Stimulated activated CD4-positive, alpha-beta T cell treated with anti-CD3 and anti-CD28 coated beads, Interleukin-1b, Interleukin-23, amount 100 ng/mL, for 1 hour (primary cell): ENCODE measurements at places on chromosomes 7 and 10.

DNA sequence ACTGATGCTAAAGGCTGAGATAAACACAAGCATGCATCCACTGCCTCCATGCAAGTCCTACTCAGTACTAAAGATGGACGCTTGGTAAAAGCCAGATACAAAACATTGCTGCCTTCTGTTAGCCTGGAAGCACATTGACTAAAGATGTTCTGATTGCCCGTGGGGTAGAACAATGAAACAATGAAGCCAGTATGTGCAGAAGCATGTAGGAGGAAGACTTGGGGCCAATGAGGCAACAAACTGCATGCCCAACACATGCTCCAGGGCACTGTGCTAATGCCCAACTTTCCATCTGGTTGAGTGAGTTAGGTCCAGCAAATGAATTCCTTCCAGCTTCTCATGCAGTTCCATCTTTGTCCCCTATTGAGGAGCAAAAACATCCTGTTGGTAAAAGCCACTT is 1245.5 kb downstream of the GATA3 start:
- no peak for DNase-seq

- DNase-seq: no peak
Measured at GRCh38 chr10:49309691-49310411, 10.9 kb downstream of the C10orf71 start.

- no peak for DNase-seq
Measured at GRCh38 chr7:107966711-107967110, 36.2 kb downstream of the LAMB1 start.

DNA sequence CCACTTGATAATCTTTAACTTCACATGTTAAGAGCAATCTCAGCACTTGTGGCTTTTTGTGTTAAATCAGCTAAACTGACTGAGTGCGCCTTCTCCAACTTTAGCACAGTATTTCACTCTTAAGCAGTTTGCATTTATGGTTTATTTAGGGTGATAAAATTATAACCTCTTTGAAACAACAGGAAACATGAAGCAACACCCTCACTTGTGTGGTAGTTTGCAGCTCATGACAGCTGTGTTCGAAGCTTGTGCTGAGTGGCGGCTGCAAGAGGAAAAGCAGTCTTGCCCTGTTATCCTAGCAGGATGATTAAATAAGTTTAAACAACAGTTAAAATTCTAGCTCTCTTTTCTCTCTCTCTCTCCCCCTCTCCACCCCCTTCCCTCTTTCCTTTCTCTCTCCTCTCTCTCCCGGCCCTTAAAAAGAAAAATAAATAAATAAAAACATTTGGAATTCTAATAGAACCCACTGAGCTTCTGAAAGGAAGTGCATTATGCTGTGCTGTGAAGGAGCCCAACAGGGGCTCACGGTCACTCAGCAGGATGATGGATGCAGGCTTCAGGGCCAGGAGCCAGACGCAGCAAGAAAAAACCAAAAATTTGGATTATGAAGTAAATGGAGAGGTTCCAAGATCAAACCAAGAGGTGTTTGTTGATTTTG is 25.2 kb downstream of the OGDH start:
- no peak for DNase-seq

GRCh38 chr10:86064931-86065662 is 301.5 kb downstream of the GRID1 start:
- no peak for DNase-seq

DNA sequence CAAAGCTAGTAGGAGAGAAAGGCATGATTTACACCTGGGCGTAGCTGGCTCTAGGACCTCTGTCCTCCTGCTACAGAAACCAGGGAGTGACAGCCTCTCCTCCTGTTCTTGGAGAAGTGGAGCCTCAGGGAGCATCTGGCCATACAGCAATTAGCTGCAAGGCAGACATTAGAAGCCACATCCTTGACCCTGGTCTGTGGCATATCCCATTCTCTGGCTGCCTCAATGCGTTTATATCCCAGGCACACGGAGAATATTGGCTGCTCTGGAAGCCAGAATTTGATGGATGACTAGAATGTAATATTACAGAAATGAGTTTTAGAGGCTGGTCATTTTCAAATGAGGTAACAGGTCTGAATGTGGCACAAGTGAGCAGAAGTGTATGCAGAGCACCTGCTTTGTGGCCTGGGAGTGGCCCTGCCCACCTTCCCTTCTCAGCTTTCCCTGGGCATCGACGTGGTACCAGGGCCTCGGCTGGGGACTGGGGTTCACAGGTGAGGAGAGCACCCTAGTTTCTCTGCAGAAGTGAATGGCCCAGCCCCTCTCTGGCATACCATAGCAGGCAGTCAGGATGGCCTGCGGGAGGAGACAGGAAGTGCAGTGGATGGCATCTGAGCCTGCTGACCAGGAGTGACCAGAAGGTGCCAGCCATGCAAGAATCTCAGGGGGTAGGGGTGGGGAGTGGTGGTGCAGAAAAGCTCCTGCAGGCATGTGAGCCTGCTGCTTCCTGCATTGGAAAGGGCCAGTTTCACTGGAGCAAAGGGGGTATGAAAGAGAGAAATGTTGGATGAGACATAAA is 367.2 kb upstream of the ZNF32 start:
- no peak for DNase-seq

DNA sequence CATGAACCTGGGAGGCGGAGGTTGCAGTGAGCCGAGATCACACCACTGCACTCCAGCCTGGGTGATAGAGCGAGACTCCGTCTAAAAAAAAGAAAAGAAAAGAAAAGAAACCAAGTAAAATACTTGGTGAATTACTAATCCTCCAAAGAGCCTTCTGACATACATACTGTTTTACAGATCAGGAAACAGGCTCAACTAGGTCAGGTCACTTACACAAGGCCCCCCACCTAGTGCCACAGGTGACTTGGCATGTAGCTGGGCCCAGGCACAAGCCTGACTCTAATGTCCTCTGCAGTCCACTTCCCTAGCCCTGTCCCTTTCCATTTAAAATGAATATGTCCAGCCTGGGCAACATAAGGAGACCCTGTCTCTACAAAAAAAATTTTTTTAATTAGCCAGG is 157.0 kb downstream of the TPST1 start:
- DNase-seq: no peak

DNA sequence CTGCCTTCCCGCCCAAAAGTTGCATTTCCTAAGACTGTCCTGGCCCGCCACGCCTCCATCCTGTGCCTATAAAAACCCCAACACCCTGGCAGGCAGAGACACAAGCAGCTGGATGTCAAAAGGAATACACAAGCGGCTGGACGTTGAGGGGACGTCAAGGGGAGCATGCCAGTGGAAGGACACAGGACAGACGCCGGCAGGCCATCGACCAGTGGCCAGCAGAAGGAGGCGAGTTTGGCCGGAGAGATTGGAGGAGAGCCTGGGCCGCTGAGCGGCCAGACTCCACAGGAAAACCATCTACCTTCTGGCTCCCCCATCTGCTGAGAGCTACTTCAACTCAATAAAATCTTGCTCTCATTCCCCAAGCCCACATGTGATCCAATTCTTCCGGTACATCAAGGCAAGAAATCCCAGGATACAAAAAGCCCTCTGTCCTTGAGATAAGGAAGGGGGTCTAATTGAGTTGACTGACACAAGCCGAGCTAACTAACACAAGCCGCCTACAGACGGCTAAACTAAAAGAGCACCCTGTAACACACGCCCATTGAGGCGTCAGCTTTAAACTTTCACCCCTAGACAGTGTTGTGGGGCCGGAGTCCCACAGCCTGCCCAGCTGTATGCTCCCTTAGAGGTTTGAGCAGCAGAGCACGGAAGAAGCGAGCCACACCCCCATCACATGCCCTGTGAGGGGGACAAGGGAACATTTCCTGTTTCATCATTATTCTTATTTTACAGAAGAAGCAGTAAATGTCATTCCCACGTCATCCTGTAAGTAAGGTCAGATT is 150.3 kb upstream of the PHYHIPL start:
- DNase-seq: no peak

DNA sequence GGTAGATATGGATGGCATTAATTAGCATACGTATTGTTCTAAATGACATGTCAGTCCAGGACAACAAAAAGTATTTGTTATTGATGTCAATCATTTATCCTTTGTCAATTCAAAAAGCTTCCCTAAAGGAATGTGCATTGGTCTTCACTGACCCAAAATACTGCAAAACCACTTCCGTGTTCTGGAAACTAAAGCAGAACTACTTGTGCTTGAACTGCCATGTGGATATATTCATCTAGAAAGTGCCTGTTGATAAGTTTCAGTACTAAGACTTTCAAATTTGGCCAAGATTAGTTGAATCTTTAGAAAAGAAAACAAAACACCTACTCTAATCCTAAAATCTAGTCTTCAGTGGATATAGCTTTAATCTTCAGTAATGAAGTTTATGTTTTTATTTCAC is 242.1 kb upstream of the PPP1R3A start:
- no peak for DNase-seq

DNA sequence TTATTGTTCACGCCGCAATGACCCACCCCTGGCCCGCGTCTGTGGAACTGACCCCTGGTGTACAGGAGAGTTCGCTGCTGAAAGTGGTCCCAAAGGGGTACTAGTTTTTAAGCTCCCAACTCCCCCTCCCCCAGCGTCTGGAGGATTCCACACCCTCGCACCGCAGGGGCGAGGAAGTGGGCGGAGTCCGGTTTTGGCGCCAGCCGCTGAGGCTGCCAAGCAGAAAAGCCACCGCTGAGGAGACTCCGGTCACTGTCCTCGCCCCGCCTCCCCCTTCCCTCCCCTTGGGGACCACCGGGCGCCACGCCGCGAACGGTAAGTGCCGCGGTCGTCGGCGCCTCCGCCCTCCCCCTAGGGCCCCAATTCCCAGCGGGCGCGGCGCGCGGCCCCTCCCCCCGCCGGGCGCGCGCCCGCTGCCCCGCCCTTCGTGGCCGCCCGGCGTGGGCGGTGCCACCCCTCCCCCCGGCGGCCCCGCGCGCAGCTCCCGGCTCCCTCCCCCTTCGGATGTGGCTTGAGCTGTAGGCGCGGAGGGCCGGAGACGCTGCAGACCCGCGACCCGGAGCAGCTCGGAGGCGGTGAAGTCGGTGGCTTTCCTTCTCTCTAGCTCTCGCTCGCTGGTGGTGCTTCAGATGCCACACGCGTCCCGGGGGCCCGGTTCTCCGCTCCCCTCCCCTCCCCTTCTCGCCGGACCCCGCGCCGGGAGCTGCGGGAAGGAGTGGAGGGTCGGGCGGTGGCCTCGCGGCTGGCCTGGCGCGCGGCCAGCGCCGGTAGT is at the start of gene CBX3:
CBX3 (plus strand) TSS at position 499 of the 772 bp plus-strand sequence. CDS start 1,254 bp downstream, outside the sequence.
- DNase-seq: peak; percentile 59

DNA sequence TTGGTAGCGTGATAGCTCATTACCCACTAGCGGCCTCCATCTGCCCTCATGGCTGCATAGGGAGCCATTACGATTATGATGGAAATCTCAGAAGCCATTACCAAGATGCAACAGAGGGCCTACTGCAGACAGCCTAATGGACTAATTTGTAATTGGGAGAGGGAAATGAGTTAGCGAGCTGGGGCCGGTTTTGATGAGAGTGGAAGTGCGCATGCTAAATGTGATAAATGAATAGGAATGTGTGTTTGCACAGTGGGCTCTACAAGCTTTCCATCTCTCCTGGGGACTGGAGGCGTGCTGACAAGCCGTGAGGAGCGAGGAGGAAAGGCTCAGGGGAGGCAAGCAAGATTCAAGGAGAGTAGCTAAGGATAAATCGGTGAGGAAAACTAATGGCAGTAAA is 644.5 kb upstream of the GALNT17 start:
- no peak for DNase-seq

GRCh38 chr10:119353421-119353820 is 146.1 kb downstream of the GRK5 start:
- DNase-seq: no peak

- DNase-seq: no peak
Measured at GRCh38 chr10:16259726-16260125, 177.1 kb upstream of the PTER start.

DNA sequence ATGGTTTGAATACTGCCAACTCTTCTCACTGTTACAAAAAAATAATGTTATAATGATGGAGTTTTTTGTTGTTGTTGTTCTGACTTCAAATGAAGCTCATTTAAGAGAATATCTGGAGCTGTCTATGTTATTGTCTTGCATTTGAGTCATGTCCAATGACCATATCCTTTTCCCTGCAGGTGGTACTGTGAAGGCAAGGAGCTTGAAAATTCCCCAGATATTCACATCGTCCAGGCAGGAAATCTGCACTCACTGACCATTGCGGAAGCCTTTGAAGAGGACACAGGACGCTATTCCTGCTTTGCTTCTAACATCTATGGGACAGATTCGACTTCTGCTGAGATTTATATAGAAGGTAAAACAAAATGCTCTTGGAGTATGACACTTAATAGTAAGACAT is 33.5 kb downstream of the MYPN start:
- no peak for DNase-seq

GRCh38 chr7:101125989-101126650 is 784 bp upstream of the SERPINE1 start:
- DNase-seq: no peak

GRCh38 chr10:6787091-6787490 is 207.0 kb upstream of the PRKCQ start:
- no peak for DNase-seq

DNA sequence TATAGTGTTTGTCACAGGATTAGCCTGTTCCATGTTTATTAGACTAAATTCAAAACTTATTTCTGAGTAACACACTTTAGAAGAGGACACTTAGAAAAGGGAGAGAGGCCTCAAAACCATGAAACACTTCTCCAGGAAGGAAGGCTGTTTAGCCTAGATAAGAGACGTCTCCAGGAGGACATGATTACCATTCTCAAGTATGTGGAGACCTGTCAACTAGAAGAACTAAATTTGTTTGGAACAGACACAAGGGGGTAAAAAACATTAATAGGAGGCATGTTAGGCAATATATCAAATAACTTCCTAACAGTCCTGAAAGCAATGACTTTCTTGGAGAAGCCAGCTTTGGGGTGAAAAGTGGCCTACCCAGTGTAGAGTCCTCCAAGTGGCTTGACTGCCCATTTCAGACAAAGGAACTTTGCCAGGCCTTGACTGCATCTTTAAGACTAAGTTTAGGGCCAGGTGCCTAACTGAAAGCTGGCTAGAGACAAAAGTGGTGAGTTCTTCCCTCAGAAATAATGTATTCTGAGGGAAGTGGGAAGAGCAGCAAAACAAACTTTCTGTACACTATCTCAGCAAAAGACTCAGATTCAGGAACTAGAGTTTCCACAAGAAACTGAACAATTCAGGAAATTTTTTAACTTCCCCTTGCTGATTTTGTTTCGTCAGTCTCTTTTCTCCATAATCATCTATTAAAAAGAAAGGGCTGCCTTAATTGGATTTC is 11.8 kb downstream of the NCOA4 start:
- DNase-seq: no peak

DNA sequence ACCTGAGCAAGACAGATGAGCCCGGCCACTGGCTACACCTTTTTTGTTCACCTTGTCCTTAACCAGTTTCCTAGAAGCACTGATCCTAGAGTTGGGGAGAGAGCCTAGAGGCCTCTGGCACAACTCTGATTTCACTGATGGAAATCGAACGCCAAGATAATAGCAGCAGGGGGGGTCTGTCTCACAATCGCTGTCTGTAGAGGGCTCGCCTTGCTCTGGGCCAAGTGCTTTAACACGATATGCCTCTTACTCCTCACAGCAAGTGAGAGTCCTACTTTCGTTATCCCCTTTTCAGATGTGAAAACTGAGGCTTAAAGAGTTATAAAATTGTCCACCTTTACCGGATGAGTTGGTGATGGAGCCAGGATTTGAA is 472 bp downstream of the RASSF4 start:
- DNase-seq: no peak
